ENCODE measurements at places on chromosomes 12 and 14.
A peak's percentile ranks its signal among the peaks of the same experiment; 100 is the strongest.

DNA sequence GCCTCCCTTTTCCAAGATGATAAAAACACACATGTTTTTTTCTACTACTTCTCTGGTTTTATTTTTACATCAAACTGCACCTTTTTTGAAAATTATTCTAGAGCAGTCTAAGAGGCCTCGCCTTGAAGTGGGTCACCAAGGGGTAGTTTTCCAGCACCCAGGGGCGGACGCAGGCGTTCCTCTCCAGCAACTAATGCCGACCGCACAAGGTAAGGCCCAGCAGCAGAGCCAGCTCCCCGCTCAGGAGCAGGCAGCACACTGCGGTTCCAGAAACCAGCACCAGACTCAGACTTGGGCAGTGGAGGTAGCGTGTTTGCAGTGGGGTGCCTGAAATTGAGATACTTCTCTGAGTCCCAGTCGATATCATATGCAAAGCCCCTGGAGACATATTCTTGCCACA lies 31.6 kb downstream of the EP400 start:
- no peak for DNase-seq

DNA sequence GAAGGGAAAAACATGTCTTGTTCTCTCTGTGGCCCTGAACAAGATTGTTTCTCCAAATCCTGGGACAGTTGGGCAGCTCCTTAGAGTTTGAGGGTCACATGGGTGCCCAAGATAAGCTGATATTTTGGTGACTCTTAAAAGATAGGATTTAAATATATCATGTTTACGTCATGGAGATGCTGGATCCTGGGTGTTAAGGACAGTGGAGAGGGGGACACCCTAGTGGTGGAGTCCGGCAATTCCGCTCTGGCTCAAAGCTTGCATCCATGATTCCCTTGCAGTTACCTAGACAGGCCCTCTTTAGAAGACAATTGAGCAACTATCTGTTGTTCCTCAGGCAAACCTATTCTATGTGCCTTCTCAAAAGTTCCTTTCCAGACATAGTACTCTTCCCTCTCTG lies 101.8 kb downstream of the CMKLR1 start:
- no peak for DNase-seq

- no peak for DNase-seq
Measured at GRCh38 chr14:89249065-89249695, 167.9 kb downstream of the FOXN3 start.

DNA sequence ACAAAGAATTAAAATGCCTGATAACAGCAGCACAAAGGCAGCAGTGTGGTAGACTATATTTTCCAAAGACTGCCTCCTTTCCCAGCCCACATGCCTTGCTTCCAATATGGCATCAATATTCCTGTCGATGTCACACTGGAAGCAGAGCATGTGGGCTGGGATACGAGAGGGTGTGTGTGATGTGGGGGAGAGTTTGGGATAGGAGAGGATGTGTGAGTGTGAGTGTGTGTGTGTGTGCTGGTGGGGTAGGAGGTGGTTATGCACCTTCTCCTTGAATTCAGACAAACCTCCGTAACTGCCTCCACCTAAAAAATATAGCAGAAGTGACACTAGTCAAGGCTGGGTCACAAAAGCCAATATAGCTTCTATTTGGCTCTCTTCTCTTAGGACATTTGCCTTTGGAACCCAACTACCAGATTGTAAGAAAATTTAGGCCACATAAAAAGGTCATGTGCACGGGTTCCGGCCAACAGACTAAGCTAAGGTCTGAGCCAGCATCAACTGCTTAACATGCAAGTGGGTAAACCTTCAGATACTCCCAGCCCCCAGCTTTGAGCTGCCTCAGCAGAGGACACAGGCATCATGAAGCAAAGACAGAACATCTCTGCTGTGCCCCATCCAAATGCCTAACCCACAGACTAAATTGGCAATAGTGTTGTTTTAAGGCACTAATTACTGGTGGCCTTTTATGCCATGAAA lies 29.5 kb downstream of the SPPL3 start:
- DNase-seq = no peak

- no peak for DNase-seq
Measured at GRCh38 chr14:39974036-39974435, 541.8 kb upstream of the FBXO33 start.

- DNase-seq = no peak
Measured at GRCh38 chr12:51124504-51124903, 41.1 kb upstream of the CSRNP2 start.

DNA sequence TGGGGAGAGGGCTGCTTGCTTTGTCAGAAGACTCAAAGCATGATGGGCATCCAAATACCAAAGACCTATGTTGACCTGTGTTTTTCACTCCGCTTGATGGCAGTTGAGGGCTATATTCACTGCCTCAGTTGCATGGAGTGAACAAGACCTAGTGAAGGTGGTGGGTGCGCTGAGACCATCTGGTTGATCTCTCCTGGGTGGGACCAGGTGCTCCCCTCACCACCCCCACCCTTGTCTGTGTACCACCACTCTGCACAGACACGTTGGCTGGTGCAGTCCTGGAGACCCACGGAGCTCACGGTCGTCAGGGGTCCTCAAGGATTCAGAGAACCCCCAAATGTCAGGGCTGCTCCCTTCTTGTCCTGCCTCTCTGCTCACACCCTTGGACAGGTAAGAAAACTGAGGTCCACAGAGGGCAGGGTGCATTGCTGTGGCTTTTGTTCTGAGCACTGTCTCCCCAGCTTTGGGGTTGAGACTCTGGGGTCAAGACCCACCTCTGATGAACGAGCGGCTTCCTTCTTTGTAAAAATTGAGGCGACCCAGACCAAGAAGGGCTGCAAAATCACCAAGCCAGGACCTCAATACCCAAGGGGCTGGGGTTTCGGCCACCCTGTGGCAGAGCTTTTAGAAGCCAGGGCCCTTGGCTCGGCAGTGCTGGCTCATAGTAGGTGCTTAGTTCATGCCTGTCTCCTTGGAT lies 166.3 kb upstream of the RTL1 start:
- DNase-seq = no peak

- DNase-seq = peak; percentile 30
Measured at GRCh38 chr12:122079033-122079531, 526 bp downstream of the MLXIP start.

DNA sequence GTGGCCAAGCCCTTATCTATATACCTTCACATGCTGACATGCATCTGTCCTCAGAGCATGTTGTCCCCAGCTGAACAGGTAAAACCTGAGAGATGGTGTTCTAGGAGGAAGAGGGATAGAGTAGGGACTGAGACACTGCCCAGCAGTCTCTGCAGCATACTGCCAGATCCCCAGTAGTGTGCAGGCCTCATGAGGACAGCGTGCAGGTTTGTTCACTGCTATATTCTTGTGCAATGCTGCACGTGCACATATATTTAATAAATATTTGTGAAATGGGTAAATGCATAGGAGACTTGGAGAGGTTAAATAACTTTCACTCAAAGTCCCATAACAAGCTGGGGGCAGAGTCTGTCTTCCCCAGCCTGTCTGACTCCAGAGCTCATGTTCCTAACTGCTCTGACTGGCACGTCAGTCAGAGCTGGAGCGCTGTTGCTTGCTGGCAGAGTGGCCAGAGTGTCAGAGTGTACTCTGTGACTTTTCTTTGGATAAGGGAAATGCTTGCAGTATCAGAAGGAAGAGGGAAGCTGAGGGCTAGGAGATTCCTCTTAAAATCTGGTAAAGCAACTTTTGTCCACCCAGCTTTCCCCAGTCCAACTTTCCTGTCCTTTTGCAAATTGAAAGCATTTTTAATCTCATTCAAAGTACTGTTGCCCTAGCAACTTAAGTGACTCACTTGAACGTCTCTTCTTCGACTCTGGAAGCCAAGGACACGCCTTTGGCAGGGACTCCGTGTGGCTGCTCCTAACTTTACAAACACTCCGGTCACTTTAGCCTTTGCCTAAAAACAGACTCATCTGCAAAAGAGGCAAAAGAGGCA lies 14.9 kb upstream of the POLR3B start:
- no peak for DNase-seq

DNA sequence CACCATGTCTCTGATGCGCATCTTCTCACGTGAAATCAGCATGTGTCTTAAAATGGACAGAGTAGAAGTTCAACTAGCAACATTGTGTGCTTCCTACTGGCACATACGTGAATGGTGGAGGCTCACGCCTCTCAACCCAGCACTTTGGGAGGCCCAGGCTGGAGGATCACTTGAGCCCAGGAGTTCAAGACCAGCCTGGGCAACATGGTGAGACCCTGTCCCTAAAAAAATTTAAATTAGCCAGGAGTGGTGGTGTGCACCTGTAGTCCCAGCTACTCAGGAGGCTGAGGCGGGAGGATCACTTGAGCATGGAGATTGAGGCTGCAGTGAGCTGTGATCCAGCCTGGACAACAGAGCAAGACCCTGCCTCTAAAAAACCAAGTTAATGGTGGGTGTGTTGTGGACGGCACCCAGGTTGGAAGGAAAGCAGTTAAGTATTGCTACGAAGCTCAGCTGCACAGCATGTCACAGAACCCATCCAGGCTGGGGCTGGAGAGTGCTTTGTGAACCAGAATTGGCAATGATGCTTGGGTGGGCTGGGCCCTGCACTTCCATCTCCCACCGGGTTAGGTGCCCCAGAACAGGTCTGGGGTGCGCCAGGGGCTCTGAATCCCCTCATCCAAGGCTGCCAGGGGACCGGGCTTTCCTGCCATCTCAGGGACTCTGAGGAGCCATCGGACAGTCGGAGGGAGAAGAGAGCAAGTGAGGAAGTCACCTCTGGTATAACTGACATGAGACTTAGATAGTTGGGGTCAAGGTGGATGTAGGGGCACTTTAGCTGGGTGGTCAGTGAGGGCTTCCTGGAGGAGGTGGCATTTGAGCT lies 33.0 kb upstream of the ULK1 start:
- no peak for DNase-seq

GRCh38 chr14:93780813-93781400 lies 7.4 kb downstream of the PRIMA1 start:
- DNase-seq = no peak
